Mucosa of gallbladder (tissue), 1 donor: ENCODE measurements at places on chromosomes 4 and X. TPM values are rescaled to one million over a fixed set of nuclear protein-coding genes. Genes with fewer than 3 reads are reported as not detected.

ODAM gene
- not detected for total RNA-seq

RHOXF2 gene
- total RNA-seq = not detected

FAM53A gene
- total RNA-seq = 1.6 TPM

HAND2 gene
- 104 TPM for total RNA-seq

NXF2B gene
- total RNA-seq = not detected

GRCh38 chr4:120591038-120591437 lies 331.5 kb downstream of the PRDM5 start:
- DNase-seq = no peak

GRCh38 chrX:8242431-8243020 lies 71.5 kb upstream of the VCX2 start:
- no peak for DNase-seq

DNA sequence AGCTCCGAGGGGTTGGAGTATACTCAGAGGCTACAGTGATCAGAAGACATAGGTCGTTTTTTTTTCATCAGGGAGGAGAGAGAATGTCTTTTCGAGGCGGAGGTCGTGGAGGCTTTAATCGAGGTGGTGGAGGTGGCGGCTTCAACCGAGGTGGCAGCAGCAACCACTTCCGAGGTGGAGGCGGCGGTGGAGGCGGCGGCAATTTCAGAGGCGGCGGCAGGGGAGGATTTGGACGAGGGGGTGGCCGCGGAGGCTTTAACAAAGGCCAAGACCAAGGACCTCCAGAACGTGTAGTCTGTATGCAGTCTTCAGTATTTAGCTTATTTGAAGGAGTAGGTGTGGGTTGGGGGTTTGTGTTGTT lies 500 bp downstream of the GAR1 start:
- no peak for DNase-seq

GRCh38 chr4:20624793-20625374 lies 75.4 kb upstream of the PACRGL start:
- DNase-seq = no peak

DNA sequence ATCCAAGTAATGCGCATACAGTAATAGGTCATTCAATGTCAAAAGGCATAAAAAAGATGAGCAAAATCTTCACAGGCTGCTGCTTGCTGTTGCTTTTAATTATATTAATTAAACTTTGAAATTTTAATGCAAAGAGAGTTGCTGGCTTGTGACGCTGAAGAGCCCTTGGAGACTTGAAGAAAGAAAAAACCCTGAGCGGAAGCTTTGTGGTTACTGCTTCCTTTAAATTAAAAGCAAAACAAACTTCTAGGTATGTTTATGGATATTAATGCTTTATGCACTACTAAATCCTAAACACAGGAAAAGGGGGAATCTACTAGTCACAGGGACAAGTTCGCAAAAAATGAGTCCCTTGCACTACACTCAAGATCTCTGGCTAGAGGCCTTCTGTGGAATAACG lies 166.7 kb downstream of the ANTXR2 start:
- no peak for DNase-seq

DNA sequence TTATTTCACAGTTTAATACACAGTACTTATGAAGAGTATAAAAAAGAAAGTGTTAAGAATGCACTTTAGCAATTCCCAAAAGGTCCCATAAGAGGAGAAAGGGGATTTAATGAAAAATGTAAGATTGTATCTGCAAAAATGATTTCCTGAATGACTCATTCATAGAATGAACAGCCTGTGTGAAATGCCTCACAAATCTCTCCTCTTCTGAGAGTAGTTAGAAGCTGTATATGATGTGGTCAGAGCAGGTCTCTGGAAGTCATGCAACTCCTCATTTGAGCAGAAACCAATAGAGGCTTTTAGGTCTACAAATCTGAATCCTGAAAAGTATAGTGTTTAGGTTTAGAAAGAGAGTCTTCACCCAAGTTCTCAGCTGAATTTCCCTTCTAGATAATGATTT lies 381.3 kb upstream of the INTU start:
- no peak for DNase-seq

- no peak for DNase-seq
These were observed 84.3 kb upstream of the HPRT1 start for GRCh38 chrX:134375691-134376090.

DNA sequence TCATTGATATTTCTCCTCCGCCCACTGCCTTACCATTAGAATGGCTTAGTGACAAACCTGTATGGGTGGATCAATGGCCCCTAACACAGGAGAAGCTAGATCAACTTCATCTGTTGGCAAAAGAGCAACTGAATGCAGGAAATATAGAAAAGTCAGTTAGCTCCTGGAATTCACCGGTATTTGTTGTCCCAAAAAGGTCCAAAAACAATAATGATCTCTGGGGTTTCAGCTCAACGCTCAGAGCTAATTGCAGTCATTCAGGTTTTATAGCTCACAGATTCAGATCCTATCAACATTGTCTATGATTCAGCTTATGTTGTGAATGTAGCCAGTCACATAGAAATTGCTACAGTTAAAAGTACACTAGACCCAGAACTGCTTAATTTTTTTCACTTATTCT lies 124.0 kb upstream of the ZCCHC13 start:
- DNase-seq = no peak
